Kidney capillary endothelial cell (primary cell): ENCODE measurements at places on chromosomes 1 and 21.

GRCh38 chr1:206705726-206706297, 21.1 kb downstream of the MAPKAPK2 start:
- DNase-seq = no peak

DNA sequence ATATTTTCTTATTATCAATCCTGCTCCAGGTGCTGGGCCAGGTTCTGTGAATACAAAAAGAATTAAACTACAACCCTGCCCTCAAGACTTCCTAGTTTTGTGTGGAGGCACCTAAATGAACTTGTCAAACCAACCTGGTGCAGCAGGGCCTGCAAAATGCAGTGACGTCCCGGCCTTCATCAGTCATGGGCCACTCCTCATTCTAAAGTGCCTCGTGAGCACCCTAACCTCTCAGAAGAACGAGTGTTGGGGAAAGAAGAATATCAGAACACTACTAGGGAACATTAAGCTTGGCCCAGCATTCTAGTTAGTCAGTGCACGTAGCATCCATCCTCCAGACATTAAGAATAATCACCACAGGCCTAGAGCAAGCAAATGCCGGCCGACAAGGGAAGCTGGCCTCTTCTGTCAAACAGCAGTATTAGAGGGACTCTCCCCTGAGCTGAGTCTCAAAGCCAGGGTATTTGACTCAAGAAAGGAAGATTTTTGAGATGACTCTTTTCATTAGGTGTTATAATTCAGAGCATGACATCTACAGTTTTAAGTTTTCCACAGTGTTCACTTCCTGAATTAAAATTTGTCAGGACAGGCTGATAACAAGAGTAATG, 137.9 kb downstream of the SLC45A1 start:
- no peak for DNase-seq

- DNase-seq = no peak
Observed at GRCh38 chr1:234718496-234719453, 108.8 kb upstream of the IRF2BP2 start.

- no peak for DNase-seq
Observed at GRCh38 chr1:168170564-168171508, 7.9 kb upstream of the TIPRL start.

GRCh38 chr1:151807766-151808165, 2.5 kb upstream of the LINGO4 start:
- no peak for DNase-seq

DNA sequence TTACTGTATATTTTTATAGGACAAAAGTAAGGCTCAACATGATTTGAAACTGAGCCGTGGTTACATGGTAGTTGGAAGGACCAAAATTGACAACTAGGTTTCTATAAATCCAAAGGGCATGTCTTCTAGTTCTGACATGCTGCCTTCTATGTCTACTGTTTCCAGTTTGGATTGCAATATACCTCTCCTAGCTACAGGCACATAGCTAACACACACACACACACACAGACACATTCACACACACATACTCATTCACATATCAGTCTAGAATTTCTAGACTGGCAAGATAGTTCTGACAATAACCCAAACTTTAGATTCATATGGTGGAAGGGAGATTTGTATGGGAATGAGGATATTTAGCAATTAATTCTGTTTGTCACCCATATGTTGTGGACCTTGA, 544.8 kb upstream of the CAMK1G start:
- DNase-seq = no peak

DNA sequence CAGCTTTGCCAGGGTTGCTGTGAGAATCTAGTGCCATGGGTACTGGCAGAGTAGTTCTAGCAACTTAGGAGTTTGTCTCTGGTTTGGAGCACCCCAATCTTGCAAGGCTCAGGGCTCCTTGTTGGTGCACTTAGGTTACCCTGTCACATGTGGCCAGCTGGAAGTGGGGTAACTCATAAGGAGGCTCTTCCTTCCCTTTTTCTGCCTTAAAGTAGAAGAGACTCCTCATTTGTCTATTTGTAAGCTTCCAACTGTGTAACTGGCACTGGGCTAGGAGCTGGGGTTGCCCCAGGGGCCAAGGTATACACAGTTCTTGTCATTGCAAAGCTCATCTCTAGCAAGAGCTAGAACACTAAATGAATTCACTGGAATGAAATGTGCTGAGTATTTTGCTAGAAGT, 10.6 kb downstream of the MROH7 start:
- DNase-seq = no peak
